ENCODE measurements at places on chromosomes 4 and X.

DNA sequence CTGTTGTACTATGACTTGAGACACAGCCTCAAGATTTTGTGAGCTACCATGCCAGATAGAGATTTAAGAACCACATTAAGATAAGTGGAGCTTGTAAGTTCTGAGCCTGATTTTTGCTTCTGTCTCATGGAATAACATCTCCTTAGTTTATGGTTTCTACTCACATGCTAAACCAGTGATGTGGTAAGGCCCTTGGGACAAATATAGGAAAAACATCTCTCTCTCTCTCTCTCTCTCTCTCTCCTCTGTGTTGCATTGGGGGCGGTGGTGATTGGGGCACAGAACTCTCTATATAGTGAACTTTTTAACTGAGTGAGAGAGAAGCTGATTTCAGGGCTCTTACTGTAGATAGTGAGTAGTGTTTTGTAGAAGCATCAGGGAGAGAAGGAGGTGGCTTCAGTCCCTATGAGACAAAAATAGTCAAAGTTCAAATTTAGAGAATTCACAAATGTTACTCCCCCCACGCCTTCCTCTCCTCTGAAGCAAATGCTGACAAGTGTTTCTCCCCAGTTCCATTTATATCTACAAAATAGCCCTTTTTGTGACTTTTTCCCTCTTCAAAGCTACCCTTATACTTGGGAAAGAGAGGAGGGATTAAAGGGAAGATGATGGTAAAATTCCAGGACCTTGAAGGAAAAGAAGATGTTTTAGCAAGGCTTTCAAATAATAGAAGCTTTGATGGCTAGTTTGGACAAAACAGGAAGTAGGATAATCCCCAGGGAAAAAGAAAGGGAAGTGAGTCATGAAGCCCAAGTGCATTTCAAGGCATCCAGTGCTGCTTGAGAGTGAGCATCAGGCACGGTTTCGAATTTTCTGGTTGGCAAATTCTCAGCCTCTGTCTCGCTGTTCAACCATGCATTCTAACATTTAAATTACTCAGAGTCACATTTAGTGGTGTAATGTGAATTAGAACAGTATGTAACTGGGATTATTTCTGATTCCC lies 134.3 kb upstream of the AP1S2 start:
- no peak for DNase-seq

DNA sequence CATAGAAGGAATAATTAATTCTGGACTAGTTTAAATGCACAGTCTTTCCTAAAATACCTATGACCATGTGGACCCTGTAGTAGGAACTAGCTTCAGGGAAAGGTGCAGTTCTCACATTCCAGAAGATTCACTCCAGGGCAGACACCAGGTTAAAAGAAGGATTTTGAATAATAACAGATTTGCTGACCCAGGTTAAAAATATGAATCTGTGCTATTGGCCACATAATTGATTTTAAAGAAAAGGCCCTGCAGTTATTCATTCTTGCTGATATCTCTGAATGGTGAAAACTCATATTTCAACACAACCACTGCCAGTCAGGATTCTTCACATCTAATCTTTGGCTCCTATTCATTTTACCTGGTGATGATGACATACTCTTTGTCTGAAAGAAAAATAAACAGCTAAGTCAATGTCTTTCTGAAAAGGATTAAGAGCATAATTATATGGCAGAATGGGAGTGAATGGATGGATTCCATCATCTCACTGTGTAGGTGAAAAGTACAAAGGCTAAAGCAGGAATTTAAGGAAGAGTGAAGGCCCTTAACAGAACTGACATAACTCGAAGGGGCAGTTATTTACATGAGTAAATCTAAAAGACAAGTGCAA lies 432.8 kb downstream of the PDGFC start:
- DNase-seq: no peak

DNA sequence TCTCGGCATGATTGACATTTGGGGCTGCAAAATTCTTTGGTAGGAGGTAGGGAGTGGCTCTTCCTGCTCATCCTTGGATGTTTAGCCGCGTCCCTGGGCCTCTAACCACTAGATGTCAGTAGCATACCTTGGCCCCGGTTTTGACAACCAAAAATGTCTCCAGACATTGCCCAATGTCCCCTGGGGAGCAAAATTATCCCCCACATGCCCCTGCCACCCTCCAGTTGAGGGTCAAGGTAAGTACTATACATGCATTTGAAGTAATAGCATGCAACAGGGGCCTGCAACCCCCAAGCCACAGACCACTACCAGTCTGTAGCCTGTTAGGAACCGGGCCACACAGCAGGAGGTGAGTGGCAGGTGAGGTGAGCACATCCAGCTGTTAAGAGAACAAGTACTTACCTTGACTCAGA lies 17.6 kb upstream of the KIAA1210 start:
- DNase-seq: no peak

DNA sequence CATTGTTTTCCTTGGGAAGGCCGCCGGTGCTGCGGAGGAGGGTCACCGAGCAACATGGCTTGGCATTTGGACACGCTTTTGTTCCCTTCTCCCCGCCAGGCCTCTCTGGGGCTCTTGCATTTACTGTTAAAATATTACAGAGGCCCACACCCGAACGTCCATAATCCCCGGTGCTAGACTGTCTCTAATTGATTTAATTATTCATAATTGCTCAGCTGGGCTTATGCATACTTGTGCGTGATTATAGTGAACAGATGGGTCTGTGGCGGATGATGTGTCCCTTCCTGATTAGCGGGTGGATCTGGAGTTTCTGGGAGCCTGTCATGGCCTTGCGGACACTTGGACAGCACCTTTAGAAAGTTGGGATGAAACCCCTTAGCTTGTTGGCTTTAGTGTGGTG lies 100.2 kb upstream of the MSX1 start:
- DNase-seq: no peak

DNA sequence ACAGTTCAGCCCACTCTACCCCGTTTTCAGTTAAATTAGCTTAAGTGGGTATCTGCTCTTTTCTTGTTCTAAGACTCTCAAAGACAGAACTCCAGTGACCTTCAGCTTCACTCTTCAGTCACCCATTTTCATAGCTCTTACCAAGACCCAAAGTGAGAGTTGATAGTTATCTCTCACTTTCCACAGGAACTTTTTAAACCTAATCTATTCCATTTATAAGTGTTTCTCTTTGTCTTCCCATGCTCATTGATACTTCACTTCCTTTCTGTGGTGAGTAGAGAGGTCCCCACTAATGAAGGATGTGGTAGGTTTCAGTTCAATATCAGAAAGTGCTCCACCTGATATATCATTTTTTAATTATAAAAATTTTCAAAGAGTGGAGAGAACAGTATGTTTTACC lies 33.4 kb downstream of the COX18 start:
- DNase-seq: no peak

DNA sequence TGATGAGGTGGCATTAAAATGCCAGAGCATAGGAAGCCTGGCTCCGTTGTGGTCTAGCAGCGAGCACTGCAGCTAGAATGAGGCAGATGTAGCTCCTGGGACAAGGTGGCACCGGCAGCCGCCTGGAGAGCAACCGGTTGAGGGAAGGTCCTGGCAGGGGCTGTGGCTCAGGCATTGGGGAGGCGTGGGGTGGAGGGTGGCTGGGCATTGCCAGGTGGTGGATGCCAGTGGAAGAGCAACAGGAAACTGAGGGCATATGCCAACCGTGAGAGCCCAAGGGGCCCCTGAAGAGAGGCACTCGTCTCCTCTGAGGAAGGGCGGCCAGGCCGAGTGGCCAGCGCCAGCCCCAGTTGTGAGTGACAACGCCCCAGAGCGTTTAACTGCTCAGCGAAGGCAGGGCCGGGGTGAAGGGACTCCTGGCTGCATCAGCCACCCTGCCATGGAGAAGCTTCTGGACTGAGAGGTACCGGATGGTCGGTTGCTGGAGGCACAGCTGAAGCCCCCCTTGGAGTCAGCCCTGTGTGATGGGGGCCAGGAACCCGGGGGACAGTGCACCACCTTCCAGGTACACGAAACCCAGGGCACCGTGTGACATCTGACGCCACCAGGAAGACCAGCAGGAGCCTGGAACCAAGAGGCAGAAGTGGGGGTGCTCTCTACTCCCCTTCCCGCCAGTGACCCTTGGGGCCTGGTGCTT lies 13.2 kb upstream of the PDE6B start:
- DNase-seq: no peak

DNA sequence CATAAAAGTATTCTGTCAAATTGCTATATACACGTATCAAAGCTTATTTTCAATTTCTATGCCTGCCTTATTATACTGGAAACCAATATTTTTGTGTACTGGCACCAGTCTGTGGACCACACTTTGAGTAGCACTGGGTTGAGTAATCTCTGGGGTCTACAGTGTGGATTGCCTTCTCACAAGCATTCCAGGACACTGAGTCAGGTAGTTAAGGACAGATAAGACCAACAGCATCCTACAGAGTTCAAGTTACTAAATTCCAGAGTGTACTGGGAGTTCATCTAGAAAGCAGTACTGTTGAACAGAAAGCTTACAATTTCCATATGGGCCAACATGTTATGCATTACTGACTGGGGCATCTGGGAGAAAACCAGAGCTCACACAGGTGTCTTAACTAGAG lies 61.8 kb downstream of the VMA21 start:
- DNase-seq: no peak

- DNase-seq: no peak
Measured at GRCh38 chr4:122914292-122914904, 8.0 kb downstream of the NUDT6 start.

DNA sequence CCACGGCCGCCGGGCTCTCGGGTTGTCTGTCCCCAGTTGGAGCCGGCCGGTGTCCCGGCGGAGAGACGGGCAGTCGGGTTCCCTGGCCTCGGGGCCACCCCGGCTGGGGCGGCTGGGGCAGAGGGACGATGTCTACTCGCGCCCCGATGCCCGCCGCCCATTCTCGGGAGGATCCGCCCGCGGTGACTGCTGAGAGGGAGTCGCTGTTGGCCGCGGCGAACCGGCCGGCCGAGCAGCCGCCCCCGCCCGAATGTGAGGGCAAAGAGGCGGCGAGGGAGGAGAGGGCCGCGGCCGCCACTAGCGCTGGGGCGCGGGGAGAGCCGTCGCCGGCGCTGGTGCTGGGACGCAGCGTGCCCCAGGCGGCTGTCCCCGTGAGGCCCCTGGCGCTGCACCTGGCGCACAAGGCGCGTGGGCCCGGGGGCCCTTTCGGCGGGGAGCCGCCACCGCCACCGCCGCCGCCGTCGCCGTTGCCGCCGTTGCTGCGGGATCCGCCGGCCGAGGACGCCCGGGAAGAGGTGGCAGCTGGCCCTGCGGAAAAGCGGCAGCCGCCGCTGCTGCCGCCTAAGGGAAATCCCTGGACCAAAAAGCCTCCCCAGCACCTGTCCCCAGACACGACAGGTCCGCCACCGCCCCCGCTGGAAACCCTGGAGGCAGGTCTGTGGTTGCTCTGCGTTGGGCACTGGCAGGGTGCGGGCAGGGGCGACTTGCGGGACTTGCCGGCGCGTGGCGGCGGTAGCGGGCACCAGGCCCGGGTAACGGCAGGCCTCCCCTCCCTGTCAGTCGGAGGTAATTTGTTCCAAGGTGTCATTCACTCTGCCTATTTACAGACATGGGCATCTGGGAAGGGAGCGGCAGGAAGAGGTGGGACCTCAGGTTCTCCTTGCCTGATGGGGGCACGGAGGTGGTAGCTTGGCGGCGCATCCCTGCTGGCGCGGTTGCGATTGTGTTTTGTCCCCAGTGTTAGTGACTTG lies 739 bp downstream of the LARP1B start:
- peak; percentile 52 for DNase-seq

DNA sequence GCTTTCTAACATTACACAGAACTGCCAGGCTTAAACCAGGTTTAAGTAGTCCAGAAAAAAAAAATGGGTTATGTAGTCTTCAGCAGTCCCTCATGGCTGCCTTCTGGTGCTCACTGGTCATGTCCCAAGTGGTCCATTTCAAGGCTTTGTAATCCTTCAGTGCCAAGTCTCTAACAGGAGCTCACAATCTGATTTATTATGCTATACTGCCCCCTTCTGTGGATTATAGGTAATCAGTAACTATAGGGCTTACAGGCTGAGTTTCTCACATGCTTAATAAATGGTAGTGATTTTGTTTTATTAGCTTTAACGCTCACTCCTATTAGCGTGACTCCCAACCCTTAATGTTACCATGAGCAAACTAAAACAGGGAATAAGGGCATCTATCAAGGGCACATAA lies 92.5 kb upstream of the EDA2R start:
- no peak for DNase-seq

All from GM12892 (cell line).